HT1080 (cell line): ENCODE measurements at places on chromosomes 1 and 21.

GRCh38 chr1:192401825-192402224 is 85.0 kb downstream of the RGS21 start:
- DNase-seq = peak; percentile 8

GRCh38 chr21:46559291-46559983 is 45.4 kb downstream of the S100B start:
- no peak for DNase-seq

DNA sequence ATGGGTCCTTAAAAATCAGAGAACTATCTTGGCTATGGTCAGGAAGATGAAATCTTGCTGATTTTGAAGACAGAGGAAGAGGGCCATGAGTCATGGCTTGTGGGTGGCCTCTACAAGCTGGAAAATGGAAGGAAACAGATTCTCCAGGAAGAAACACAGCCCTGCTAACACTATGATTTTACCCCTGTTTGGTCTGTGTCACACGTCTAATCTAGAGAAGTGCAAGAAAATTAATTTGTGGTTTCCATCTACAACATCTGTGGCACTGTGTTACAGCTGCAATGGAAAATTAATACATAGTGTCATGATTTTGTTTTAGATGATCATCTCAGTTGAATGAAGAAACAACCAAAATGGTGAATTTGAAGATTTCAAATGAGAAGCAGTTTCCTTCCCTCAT is 288.7 kb upstream of the NRIP1 start:
- peak; percentile 15 for DNase-seq

DNA sequence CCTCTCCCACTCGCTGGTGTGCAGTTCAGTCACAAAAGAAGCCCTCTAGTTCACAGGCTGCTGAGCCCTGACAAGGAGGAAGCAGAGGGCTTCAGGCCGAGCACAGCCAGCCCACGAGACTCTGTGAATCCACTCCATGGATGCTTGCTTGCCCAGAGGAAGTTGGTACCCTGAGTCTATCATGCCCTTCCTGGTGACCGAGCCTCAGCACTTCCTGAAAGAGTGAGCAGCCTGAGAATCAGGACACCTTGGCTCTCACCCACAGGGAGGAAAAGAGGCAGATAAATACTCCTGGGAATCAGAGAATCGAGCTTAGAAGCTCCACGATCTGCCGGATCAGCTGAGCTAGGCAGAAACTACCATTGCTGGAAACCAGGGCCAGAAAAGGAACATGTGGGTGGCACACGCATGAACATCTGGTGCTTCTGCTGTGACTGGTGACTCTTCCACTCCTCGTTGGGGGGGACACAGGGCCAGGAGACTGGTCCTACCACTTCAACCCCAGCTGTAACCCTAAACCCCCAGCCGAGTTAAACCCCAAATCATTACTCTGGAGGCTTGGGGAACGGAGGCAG is 376.3 kb upstream of the CAMK1G start:
- no peak for DNase-seq

GRCh38 chr21:43608225-43608624 is 51.1 kb downstream of the HSF2BP start:
- DNase-seq = peak; percentile 78

- DNase-seq = no peak
These were observed 30.5 kb downstream of the SLC30A1 start for GRCh38 chr1:211548321-211549091.

DNA sequence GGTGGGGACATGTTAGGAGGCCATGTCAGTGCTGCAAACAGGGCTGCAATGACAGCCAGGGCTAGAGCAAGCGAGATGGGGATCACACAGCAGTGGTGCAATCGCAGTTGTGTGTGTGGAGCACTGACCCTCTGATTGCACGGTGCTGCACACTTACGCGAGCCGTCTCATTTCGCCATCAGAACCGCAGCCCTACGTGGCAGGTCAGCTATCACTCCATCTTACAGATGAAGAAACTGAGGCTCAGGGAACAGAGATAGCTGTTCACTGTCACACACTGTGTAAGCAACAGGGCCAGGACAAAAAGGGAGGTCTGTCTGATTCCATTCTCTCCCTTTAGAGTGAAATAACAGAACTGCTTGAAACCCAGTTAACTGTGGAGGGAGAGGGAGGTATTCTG is 104.8 kb upstream of the SLC45A1 start:
- DNase-seq = no peak

DNA sequence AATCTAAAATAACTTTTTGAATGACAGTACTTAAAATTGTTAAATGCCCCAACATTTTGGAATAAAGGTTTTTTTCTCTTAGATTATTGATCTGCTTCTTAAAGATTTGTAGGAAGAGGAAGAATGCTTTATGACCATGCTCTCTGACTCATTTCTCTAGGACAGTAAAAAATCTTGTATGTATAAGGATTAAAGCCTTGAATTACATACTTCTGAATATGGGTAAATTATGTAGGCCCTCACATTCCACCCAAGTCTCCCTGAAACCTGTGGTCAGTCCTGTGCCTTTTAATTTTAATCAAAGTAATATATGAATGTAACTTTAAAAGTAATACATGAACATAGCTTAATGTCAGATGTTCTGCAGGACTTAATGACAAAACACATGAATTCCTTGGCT is 50.5 kb downstream of the ABCD3 start:
- no peak for DNase-seq

GRCh38 chr1:33120436-33121231 is 39.7 kb downstream of the AZIN2 start:
- peak; percentile 33 for DNase-seq
